ENCODE measurements at places on chromosomes 3 and 15. TPM values are rescaled to one million over a fixed set of nuclear protein-coding genes. Genes with fewer than 3 reads are reported as not detected.

DNA sequence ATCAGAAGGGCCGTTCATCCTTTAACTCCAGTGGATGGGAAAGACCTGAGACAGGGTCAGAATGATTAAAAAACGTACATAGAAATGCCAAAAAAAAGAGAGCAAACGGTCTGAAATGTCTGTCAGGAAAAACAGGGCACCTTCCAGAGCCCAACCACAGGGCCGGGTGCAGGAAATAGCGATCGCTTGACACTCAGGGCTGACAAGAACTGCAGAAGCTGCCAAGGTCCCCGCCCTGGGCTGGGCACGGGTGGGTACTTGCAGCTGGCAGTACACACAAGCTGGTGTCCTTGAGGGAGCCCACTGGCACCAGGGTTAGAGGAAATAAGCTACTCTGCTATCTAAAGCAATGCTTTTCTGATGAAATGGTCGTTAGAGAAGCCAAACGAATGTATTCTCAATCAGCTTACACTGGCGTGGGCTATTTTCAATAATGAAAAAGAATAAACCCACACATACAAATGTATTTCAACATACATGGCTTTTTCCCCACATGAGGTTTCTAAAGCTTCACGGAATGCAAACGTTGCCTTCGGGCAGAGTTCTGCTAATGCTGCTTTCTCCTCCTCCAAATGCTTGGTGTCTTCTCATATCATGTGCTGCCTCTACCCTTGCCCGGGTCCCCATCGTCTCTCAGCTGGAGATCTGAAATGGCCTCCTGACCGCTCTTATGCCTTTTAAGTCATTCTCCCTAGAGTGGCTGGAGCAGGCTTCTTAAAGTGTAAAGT lies 15.6 kb downstream of the FRMD4B start:
- H3K36me3 ChIP-seq, result no peaks in the 10 kb centered on the region
- peak overlapping the region; percentile 11 for H3K4me3 ChIP-seq
- H3K27ac ChIP-seq, result peak overlapping the region; percentile 73

GRCh38 chr15:83657549-83657948 lies 3.6 kb downstream of the ADAMTSL3 start:
- H3K4me1 ChIP-seq, result peaks cover 4% of the 10 kb centered on the region
- H3K27ac ChIP-seq, result no peak overlapping the region
- no peak for DNase-seq
- H3K27me3 ChIP-seq, result peaks cover 12% of the 10 kb centered on the region

DNA sequence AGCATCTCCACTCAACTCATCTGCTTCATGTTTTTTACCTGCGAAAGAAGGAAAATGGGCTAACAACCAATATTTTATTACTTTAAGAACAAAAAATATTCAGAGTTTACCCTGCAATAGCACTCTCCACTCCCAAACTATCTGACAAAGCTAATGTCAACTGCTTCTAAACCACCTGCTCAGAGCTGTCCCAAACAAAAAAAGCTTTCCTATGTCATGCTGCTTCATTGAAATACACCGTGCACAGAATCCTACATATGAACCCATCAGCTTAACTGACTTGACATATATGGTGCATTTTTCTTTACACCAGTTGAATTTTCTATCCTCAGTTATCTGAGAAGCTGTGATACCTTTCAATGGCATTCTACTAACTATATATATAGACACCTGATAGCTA lies 16.5 kb downstream of the SLTM start:
- H3K27me3 ChIP-seq, result no peaks in the 10 kb centered on the region
- DNase-seq, result no peak

DNA sequence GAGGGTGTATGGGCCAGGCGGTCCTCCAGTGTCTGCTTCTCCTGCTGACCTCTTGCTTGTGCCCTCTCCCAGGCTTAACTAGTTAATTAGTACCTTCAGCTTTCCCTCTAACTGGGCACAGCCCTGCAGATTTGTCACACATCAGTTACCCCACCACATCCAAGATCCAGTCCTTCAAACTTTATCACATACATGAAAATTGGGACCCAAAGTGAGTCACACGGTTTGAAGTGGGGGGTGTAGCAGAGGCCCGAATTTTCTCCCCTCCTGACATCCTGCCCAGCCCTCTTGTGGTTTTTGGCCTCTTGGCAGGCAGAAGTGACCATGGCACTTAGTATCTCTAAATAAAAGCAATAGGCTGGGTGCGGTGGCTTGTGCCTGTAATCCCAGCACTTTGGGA lies 3.9 kb downstream of the MAPKAPK3 start:
- no peak overlapping the region for H3K4me3 ChIP-seq
- no peaks in the 10 kb centered on the region for H3K27me3 ChIP-seq
- H3K36me3 ChIP-seq, result no peaks in the 10 kb centered on the region
- peak overlapping the region; percentile 55 for H3K27ac ChIP-seq

DNA sequence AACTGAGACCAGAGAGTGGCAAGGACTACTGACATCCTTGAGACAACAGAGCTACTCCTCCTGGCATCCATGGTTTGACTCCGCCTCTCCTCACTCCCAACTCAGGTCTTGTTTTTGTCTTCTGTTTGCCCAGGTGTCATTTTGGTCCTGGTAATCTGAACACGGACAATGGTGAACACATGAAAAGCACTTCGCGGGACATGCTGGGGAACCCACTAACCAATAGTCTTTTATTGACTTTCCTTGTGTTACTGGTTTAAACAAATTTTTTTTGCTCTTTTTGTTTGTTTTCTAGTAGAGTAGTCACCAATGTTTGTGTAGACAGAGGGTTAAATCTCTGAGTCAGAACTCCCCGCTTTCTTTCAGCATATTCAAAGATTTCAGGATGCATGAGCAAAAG lies 38.4 kb downstream of the LARP6 start:
- H3K4me1 ChIP-seq, result no peaks in the 10 kb centered on the region
- H3K27ac ChIP-seq, result no peak overlapping the region
- no peaks in the 10 kb centered on the region for H3K36me3 ChIP-seq
- H3K27me3 ChIP-seq, result no peaks in the 10 kb centered on the region
- no peak for DNase-seq

- peaks cover 16% of the 10 kb centered on the region for H3K36me3 ChIP-seq
- H3K27ac ChIP-seq, result no peak overlapping the region
- H3K4me3 ChIP-seq, result no peak overlapping the region
- no peaks in the 10 kb centered on the region for H3K4me1 ChIP-seq
- DNase-seq, result no peak
Measured at GRCh38 chr3:196889844-196890708, 22.4 kb downstream of the SENP5 start.

POLQ gene
- 2.1 TPM for total RNA-seq

DNA sequence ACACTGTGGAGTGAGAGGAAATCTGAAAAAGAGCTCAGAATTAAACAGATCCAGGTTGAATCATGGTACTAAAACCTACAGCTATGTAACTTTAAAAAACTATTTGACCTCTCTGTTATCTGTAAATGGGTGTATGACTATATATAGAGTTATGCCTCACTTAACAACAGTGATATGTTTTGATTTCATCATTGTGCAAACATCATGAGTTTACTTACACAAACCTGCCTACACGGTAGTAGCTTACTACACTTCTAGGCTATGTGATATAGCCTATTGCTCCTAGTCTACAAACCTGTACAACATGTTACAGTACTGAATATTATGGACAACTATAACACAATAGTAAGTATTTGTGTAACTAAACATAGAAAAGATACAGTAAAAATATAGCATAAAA lies 191.6 kb upstream of the MEIS2 start:
- no peak overlapping the region for H3K27ac ChIP-seq
- no peaks in the 10 kb centered on the region for H3K36me3 ChIP-seq
- DNase-seq, result no peak
- no peak overlapping the region for H3K4me3 ChIP-seq
- no peaks in the 10 kb centered on the region for H3K27me3 ChIP-seq

ADPRH gene
- total RNA-seq, result 5.1 TPM

- DNase-seq, result no peak
- no peaks in the 10 kb centered on the region for H3K27me3 ChIP-seq
- no peaks in the 10 kb centered on the region for H3K4me1 ChIP-seq
- no peak overlapping the region for H3K4me3 ChIP-seq
- no peak overlapping the region for H3K27ac ChIP-seq
- no peaks in the 10 kb centered on the region for H3K36me3 ChIP-seq
Measured at GRCh38 chr3:8638994-8639658, 5.5 kb downstream of the SSUH2 start.

NEK10 gene
- 0.34 TPM for total RNA-seq

DNA sequence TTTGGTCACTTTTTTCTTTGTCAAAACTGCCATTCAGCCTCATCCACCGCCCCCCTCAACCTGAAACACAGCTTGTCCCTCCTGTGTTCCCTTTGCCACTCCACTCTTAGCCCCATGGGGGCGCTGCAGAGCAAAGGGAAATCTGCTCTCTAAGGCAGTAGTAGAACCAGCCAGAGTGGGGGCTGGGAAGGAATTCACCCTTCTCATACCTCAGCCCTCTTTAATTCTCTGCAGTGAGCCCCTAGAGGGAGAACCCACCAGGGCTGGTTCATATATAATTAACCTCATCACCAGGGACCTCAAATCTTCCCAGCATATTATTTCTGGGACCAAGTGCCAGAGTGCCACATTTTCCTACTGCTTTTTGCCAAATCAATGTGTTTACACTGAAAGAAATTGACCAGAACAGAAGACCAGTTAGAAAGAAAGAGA lies 2.8 kb upstream of the BCL6 start:
- peak overlapping the region; percentile 99 for H3K27ac ChIP-seq
- no peak overlapping the region for H3K4me3 ChIP-seq
- no peaks in the 10 kb centered on the region for H3K27me3 ChIP-seq
- no peaks in the 10 kb centered on the region for H3K36me3 ChIP-seq
- H3K4me1 ChIP-seq, result peaks cover 39% of the 10 kb centered on the region

RBM6 gene
- 37.5 TPM for total RNA-seq

GRCh38 chr3:161770484-161771386 lies 274.1 kb downstream of the OTOL1 start:
- no peak overlapping the region for H3K4me3 ChIP-seq
- H3K36me3 ChIP-seq, result no peaks in the 10 kb centered on the region
- H3K4me1 ChIP-seq, result no peaks in the 10 kb centered on the region

Data from esophagus squamous epithelium (tissue), 5 donors.